CD4-positive, alpha-beta T cell treated with Interleukin-17A for 1 hour (primary cell): ENCODE measurements at places on chromosomes 1 and 21.

GRCh38 chr1:18463984-18464664 is 16.6 kb upstream of the KLHDC7A start:
- no peak for DNase-seq

GRCh38 chr1:193313354-193314140 is 127.1 kb upstream of the B3GALT2 start:
- no peak for DNase-seq

GRCh38 chr1:5746611-5747425 is 245.4 kb downstream of the NPHP4 start:
- DNase-seq = no peak

DNA sequence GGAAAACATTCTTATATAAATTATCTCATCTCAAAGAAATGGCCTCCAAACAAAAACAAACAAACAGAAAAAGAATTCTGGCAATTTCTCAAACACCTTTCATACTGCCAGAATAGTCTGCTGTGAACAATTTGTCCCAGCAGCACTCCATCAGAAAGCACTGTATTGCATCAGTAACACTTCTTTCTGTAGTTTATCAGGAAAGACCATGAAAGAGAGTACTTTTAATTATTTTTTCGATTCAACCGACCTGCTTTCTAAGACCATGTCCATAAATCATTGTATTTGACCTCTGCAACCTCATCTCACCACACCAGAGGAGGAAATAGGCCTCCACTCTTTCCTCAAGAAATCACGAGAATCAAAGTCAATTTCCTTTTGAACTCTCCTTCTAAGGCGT is 1579.9 kb downstream of the MRPL39 start:
- DNase-seq = no peak

DNA sequence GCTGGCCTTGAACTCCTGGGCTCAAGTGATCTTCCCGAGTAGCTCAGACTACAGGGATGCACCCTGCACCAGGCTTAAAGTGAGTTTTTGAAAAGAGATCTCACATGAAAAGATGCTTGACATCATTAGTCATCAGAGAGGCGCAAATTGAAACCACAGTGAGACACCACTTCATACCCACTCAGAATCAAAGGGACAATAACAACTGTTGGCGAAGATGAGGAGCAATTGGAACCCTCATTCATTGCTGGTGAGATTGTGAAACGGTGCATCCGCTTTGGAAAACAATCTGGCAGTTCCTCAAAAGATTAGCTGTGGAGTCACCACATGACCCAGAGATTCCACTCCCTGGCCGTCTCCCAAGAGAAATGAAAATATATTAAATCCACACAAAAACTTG is 122.3 kb downstream of the PGBD5 start:
- DNase-seq = no peak

DNA sequence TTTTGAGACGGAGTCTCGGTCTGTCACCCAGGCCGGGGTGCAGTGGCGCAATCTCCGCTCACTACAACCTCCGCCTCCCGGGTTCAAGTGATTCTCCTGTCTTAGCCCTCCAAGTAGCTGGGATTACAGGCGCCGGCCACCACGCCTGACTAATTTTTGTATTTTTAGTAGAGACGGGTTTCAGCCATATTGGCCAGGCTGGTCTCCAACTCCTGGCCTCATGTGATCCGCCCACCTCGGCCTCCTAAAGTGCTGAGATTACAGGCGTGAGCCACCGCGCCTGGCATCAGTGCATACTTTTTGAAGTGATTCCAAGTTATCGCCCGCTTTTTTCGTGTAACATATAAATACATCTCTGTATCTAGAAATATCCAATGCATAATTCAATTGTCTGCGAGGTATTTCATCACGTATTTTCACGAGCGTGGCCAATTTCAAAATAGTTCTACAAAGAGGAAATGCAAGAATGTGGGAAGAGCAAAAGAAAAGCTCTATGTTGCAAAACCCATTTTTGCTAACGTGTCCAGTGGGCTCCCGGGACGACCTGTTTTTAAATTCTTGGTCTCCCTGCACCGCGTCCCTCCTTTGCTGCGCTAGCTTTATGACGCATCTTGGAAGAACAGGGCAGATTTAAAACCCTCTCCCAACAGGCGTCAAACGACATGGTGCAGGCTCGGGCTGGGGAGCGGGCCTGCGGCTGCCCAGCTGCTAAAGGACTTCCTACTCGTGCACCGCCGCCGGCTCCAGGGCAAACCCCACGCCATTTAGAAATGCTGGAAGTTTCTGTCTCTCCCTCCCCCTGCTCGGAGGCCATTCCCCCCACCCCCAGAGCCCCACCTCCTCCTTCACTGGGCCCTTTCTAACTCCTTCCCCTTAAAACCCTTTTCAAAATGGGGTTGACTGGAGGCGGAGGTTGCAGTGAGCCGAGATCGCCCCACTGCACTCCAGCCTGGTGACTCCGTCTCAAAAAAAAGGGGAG is 923 bp upstream of the IFNGR2 start:
- peak; percentile 37 for DNase-seq

- no peak for DNase-seq
These were observed 35.9 kb upstream of the CCSAP start for GRCh38 chr1:229378586-229379367.

DNA sequence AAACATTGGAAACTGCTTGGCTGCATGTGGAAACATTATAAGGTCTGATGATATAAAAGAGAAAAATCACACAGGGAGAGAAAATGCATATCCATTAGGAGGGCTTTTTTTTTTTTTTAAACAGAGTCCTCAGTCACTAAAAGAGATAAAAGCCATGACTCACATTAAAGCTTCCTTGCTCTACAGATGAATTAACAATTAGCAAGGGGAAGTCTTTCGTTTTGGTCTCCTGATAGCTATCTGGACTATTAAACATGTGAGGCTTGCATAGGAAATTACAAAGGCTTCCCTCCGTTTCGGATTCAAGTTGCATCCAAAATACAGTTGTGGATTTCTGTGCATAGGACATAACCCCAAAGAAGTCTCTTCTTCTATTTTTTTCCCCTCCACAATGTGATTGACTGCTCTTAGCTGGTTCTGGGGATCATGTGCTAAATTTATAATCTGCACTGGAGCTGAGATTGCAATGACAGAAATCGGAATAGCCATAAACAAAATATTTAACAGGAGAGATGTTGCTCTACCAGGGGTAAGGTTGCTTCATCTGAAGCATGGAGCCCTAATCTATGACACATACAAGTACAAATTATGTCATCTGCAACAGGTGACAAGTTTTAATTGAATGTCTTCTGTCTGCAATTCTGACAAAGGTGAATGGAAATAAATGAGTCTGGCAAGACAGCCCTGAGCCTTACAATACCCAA is 146.8 kb downstream of the ESRRG start:
- DNase-seq = no peak

DNA sequence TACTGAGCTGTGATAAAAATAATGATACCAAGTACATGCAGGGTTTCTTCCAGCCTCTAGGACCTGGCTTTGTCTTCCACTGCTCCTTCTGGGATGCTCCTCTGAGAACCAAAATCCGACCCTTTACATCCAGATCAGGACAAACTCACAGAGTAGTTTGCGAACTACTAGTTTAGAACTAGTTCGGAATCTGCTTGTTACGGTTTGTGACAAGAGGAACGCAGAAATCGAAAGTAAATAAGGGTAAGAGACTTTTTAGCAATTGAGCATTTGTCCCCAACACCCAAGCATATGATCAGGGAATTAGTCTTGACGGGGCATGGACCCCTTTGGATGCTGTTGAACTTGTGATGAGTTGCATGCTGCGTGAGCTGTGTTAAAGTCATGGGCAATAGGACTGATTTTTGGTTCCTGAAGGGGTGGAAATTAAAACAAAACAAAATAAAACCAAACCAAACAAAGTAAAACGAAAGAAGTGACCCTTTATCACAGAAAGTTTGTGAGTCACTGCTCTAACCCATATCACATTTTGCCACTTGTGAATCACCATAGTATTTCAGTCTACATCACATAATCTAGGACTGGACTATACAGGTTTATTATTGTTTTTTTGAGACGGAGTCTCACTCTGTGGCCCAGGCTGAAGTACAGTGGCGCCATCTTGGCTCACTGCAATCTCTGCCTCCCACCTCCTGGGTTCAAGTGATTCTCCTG is 35.7 kb upstream of the ERRFI1 start:
- no peak for DNase-seq

- no peak for DNase-seq
These were observed 117.7 kb downstream of the SIM2 start for GRCh38 chr21:36816561-36817130.
